ENCODE measurements at places on chromosomes 2 and 18.

- no peak for DNase-seq
Measured at GRCh38 chr18:48917579-48918517, 32.9 kb downstream of the SMAD7 start.

DNA sequence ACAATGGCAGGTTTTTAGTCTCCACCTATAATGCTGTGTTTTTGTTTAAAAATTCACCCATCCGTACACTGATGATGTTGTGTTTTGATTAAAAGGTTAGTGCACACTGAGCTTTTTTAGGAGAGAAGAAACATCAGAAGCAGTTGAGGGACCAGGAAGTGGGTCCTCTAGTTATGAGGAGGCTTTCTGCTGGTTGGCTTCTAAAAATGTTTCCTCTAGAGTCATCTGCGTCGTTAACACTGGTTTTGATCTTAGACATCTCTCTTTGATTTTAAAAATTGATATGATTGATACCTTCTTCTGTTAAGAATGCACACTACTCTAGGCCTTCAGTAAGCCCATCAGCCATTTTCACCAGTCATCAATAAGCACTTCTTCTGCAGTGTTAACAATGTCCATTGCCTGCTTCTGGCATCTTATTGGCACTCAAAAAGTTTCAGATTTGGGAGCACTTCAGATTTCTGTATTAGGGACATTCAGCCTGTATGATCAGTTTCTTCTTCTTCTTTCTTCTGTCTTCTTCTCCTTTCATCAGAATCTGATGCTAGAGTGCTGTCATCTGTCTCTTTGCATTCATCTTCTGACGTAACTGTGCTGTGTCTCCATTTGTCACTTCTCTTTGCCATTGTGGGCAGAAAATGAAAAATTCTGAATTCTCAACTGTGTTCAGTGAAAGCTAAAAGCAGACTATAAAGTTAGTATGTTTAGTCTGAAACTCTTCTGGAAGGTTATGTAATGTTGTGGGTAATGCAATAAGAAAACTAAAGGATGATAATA, 56.3 kb downstream of the PHLPP1 start:
- DNase-seq = no peak

GRCh38 chr2:53994818-53995808, 24.3 kb upstream of the PSME4 start:
- no peak for DNase-seq

- DNase-seq = no peak
Measured at GRCh38 chr18:31680831-31681568, 3.4 kb downstream of the B4GALT6 start.

DNA sequence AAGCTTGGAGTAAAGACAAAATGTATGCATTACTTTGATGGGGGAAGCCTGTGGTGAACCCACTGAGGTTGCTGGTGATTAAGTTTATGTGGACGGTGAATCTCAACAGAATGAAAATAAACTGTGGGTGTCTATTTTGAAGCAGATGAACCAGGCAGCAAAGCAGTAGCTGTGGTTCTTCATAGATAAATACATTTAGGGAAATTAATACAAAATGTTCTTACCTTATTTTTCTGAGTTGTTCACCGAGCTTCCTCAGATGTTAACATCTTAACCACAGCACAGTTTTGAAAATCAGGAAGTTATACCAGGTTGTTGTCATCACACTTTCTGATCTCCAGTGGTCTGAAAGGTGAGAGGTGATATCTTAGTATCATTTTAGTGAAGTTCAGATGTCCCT, 53.9 kb downstream of the NCK2 start:
- peak; percentile 12 for DNase-seq

- peak; percentile 50 for DNase-seq
Measured at GRCh38 chr2:36493306-36493705, 104.7 kb downstream of the FEZ2 start.

- DNase-seq = no peak
Measured at GRCh38 chr18:424071-424661, 76.3 kb downstream of the COLEC12 start.

- DNase-seq = peak; percentile 78
Measured at GRCh38 chr2:1744446-1745170, at the start of gene PXDN. PXDN (minus strand) TSS chr2:1744515; CDS start chr2:1744455, 60 bp downstream.

DNA sequence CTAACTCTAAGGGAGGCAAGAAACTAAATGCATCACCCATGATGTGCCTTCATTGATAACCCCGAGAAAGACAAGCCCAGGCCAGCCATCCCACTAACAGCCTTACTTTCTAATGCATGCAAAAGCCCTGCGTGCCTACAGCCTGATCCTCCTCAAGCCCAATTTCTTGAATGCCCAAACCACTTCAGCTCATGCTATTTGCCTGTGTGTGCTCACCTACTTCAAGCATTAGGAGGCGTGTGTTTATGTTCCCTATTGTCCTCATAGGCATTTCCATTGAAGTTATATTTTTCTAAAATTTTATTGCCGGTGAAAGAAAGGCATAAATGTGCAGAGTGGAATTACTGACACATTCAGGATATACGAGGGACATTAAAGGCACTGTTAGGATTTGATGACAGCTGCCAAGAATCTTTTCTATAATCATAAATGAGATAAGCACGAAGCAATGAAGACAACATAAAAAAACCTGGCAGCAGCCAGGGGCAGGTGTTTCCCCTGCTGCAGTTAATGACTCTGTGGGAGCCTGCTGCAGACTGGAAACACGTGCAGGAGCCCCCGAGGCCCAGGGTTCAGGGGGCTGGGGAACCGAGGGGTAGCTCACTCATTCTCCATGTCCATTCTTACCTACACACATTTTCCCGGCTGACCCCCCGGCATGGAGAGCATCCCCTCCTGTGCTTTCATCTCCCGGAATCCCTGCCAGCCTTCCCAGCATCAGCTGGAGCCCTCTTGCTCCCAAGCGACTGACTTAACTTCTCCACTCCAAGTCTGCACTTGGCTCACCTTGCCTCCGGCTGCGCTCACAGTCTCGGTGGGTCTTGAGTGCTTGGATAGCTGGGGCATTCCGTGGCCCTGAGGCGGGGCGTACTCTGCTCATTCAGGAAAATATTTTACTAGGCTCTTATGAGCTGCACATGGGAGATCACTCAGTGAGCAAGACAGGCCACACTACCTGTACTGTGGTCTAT, 292.3 kb upstream of the SIX2 start:
- no peak for DNase-seq

DNA sequence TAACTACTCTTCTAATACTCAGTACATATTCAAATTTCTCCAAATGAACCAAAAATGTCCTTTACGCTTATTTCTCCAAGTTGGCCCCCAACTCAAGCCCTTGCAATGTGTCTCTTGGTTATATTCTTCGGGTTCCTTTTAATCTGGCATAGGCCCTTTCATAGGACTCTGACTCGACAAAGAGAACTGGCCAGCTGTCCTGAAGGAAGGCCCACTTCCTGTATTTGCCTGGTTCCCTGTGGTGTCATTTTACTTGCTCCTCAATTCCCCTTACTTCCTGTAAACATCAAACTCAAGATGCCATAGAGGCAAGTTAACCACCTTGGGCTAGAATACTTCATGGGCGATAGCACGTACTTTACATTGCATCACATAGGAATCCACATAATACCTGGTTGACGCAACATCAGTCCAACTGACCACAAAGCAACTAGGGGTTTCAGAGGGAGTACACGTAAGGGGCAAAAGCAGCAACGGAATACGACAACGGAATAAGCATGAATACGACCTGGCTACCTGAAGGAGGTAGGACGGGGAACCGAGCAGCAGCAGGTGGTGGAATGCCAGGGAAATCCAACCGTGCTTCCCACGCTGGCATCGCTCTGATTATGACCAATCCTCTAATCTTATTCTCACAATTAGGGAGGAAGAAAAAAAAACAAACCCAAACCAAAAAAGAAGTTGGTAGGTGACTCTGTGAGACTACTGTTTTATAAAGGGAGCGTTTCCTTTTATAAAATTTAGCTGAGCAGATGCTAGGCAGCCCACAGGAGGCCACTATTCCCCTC, 823 bp upstream of the GORASP2 start:
- DNase-seq = no peak

DNA sequence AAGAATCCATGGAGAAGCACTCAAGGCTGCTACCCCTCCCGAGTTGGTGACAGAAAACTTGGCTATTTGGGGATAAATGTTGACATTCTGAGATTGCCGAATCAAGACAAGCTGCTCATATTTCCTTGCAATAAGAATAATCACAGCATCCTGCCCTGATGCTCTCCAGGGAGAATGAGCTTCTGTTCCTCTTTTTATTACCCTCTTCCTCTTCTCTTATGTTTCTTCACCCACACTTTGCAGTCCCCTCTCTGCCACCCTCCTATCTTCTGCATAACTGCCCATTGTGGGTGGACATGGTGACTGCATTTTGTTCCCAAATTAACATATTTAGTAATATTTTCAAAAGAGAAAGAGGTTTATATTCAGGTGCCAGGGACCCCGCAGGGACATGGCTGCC, 11.9 kb upstream of the MSGN1 start:
- DNase-seq = no peak

GRCh38 chr2:238920601-238921001, 72.7 kb downstream of the TWIST2 start:
- no peak for DNase-seq

GRCh38 chr2:216590780-216591179, 42.4 kb upstream of the IGFBP2 start:
- peak; percentile 28 for DNase-seq

- DNase-seq = no peak
Measured at GRCh38 chr2:207533461-207534008, 3.8 kb downstream of the CREB1 start.

GRCh38 chr18:46299465-46300008, 195.4 kb downstream of the HAUS1 start:
- no peak for DNase-seq

- DNase-seq = no peak
Measured at GRCh38 chr2:31107591-31108300, 30.5 kb downstream of the GALNT14 start.

DNA sequence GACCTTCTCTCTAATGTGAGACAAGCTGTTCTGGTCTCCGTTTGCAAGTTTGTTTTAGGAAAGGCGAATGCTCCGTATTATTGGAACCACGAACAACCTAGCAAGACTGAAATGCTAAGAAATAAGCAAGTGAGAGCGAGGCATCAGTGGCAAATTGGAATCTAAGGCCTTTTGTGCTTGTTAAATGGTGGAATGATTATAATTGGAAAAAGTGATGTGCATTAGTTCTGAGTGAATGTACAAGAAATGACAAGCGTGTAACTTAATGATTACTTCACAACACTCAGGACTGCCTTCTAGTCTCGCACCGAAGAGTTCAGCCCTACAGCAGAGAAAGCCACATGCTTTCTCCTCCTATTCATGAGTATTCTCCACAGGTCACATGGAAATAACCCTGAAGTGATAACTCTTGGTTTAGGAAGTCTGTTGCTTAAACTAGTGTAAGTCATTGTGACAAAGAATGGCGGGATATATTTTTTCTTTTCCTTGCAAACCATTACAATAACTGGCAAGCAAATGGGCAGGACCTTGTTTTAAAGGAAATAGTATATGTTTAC, 392.2 kb upstream of the FIGN start:
- DNase-seq = no peak

DNA sequence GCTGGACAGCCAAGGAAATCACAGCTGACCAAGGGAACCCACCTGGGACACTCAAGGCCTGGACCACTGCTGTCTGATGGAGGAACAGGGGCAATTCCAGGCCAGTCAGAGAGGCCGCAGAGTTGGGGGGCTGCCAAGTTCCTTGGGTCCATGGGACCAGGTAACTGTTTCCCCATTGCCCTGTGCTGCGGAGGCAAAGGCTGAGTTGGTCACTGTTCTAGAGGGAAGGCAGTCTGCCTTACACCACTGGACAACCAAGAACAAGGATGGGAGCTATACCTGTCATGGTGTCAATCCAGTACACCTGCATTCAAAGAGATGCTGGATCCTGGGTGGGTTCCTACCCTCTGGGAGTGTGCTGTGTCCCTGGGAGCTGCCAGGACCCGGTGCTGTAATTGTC, 9.6 kb upstream of the SP140L start:
- no peak for DNase-seq

DNA sequence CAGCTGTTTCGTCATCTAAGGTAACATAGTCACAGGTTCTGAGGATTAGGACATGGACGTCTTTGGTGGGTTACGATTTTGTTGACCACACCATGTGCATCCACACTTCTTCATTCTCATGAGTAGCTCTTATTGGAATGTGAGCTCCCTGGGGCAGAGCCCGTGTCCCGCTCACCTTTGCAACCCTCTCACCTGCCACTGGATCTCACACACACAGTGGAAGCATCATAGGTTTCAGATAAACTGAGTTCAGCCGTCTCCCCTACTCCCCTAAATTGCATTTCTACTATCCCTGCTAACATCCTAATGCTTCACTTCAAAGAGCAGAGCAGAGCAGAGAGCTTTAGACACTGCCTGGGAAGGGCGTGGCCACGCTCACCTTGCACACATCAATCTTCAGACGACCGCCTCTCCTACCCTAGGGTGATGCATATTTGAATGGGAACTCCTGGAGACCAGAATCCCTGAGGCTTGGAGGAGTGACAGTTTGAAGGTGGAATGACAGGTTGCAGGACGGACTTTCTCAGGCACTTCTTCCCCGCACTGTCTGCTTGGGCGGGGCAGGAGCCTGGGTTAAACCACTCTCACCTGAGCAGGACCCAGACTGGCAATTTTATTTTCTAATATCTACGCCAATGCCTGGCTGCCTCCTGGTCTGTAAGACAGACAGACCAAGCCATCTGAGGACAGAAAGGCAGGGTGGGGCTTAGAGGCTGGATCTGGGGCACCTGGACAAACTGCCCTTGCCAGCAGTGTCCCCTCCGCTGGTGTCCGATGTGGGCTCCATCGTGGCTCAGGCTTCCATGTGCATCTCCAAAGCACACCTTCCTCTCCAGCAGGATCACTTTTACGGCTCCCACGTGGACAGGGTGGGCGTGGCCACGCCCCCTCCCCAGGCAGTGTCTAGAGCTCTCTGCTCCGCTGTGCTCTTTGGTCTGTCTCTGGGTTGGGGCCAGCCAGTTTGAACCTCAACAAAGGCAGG, 229.5 kb upstream of the COPS8 start:
- no peak for DNase-seq

DNA sequence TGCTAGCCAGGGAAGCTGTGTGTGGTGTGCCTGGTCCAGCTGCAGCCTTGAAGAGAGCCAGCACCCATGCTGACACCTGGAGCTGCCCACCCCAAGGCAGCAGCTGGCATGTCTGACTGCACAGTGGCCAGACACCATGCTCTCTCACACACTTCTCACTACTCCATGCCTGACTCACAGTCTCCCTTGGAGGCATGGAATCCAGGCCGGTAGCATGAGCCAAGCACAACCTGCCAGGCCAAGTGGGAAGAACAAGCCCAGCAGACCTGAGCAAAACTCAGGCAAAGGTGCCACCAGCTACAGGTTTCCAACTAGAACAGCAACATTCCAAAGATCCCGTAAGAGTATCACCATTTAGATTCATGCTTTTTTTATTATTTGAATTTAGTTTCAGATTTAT, 625.3 kb upstream of the LRRTM4 start:
- DNase-seq = no peak

All from mesenchymal stem cell (in vitro differentiated cells and primary cell).